ENCODE measurements at places on chromosomes 4 and X. TPM values are rescaled to one million over a fixed set of nuclear protein-coding genes. Genes with fewer than 3 reads are reported as not detected.

RPA4 gene
- total RNA-seq: 1.2 TPM

ADH1C gene
- total RNA-seq: 0.23 TPM

NOX1 gene
- total RNA-seq: not detected

NUDT11 gene
- total RNA-seq: 10.2 TPM

KDR gene
- 13.3 TPM for total RNA-seq

RBM47 gene
- total RNA-seq: 0.56 TPM

USP51 gene
- total RNA-seq: 2.3 TPM

CENPI gene
- 5.0 TPM for total RNA-seq

TCEAL1 gene
- 20.1 TPM for total RNA-seq

SOD3 gene
- total RNA-seq: 143 TPM

KLB gene
- total RNA-seq: 0.07 TPM

BLOC1S4 gene
- total RNA-seq: 19.9 TPM

RNF128 gene
- total RNA-seq: 6.7 TPM

KIAA1210 gene
- total RNA-seq: not detected

STPG2 gene
- total RNA-seq: not detected

AR gene
- 7.3 TPM for total RNA-seq

PLXNB3 gene
- total RNA-seq: 15.2 TPM

FSTL5 gene
- total RNA-seq: not detected

SPACA5 gene
- total RNA-seq: not detected

ASMT gene
- 0.07 TPM for total RNA-seq

DCX gene
- total RNA-seq: not detected

MAGEA11 gene
- total RNA-seq: not detected

PRDM8 gene
- 4.9 TPM for total RNA-seq

TSPAN5 gene
- 53.8 TPM for total RNA-seq

DGAT2L6 gene
- total RNA-seq: not detected

P2RY8 gene
- total RNA-seq: not detected

L1CAM gene
- total RNA-seq: 4.6 TPM

KLF8 gene
- 2.2 TPM for total RNA-seq

INTS6L gene
- 3.6 TPM for total RNA-seq

PHKA1 gene
- total RNA-seq: 9.3 TPM

SERTM2 gene
- total RNA-seq: not detected

MEPE gene
- total RNA-seq: not detected

NWD2 gene
- not detected for total RNA-seq

IDUA gene
- 16.9 TPM for total RNA-seq

BGN gene
- total RNA-seq: 546 TPM

PSAPL1 gene
- not detected for total RNA-seq

FMR1NB gene
- not detected for total RNA-seq

MND1 gene
- 0.79 TPM for total RNA-seq

PABPC1L2A gene
- not detected for total RNA-seq

SLC4A4 gene
- total RNA-seq: 7.5 TPM

UGT2B17 gene
- not detected for total RNA-seq

HTR2C gene
- total RNA-seq: not detected

RP2 gene
- total RNA-seq: 14.2 TPM

TAF7L gene
- total RNA-seq: 0.20 TPM

TBX22 gene
- not detected for total RNA-seq

TMPRSS11A gene
- total RNA-seq: not detected

PAGE5 gene
- total RNA-seq: not detected

PPP1R3F gene
- 8.5 TPM for total RNA-seq

LPAR4 gene
- 0.33 TPM for total RNA-seq

TCP11X2 gene
- total RNA-seq: not detected

SPON2 gene
- total RNA-seq: 7.2 TPM

Data from smooth muscle cell of the pulmonary artery (primary cell).